ENCODE measurements at places on chromosomes 12 and 14.

DNA sequence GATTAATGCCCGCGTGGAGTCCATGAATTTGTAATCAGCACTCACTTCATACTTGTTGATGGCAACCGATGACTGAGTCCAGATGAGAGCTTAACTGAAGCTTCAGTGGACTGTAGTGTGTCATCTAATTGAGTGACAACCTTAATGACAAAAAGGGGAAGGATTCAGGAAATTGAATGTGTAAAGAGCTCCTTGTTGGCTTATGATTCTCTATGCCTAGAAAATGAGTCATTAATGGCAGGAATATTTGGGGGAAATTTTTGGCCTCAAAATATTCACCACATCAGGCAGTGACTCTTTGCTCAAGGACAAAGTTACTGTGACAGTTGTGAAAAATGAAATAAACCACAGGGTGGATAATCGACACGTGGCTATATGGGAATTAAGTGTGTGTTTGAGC, 55.3 kb upstream of the STON2 start:
- DNase-seq: no peak

GRCh38 chr12:92927436-92928281, 1.4 kb downstream of the EEA1 start:
- no peak for DNase-seq

DNA sequence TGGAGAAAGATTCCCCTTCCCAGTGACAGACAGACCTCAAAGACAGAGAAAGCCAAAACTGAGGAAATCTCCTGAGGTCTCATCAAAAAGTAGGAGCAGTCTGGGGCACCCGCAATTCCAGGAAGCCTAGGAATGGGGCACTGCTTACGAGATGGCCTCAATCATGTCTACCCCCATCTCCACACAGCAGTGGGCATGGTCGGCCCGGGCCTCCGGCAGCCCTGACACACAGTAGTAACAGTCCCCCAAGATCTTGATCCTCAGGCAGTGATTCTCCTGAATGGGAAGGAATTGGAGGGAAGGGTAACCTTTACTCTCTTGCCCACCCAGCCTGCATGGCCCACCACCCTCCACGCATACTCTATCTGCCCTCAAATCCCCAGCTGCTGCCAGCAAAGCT, 11.9 kb downstream of the ADCY6 start:
- no peak for DNase-seq

- no peak for DNase-seq
Observed at GRCh38 chr12:15505616-15506015, 183.3 kb downstream of the PTPRO start.

DNA sequence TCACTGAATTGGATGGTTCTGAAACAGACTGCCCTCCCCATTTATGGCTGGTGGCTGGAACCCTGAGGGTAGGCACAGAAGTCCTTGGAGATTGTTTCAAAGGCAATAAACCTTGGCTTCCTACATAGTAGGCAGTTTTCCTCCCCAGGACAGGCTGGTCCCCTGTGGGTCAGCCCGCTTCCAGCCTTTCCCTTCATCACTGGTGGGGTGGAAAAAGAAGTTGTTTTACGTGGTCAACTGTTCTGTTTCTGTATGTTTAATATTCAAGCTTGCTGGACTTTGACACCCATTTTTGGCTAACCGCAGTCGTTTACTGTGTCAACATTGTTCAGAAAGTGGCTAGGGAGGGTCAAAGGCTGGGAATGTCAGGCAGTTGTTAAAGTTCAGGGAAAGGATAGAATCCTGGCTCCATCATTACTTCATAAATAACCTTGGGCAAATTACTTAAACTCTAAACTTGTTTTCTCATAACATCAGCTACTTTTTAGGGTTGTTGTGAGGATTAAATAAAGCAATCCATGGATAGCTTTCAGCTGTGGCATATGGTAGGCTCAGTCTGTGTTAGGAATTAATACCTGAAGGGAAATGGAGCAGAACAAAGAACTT, 2.4 kb downstream of the KLHDC2 start:
- DNase-seq: no peak

GRCh38 chr12:1185460-1186182, 194.6 kb downstream of the ERC1 start:
- no peak for DNase-seq

GRCh38 chr12:78721906-78722305, 142.7 kb upstream of the SYT1 start:
- no peak for DNase-seq

DNA sequence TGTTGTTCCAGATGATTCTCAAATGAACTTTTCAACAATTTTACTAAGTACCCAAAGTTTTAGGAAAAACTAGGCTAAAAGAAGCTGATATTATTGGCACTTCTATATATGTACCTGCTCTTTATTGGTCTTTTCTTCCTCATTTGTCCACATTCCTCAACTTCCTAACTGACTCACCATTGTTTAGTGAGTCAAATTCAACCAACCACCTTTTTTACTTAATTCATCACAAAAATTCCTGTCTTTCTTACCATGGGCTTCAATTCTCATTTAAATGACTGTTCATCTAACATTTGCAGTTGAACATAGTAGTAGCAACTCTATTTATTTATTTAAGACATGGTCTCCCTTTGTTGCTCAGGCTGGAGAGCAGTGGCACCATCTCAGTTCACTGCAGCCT, 47.6 kb upstream of the SLC2A13 start:
- no peak for DNase-seq

GRCh38 chr14:81275305-81276072, 54.7 kb upstream of the GTF2A1 start:
- no peak for DNase-seq

GRCh38 chr14:90111895-90112534, 50.2 kb downstream of the KCNK13 start:
- DNase-seq: no peak

DNA sequence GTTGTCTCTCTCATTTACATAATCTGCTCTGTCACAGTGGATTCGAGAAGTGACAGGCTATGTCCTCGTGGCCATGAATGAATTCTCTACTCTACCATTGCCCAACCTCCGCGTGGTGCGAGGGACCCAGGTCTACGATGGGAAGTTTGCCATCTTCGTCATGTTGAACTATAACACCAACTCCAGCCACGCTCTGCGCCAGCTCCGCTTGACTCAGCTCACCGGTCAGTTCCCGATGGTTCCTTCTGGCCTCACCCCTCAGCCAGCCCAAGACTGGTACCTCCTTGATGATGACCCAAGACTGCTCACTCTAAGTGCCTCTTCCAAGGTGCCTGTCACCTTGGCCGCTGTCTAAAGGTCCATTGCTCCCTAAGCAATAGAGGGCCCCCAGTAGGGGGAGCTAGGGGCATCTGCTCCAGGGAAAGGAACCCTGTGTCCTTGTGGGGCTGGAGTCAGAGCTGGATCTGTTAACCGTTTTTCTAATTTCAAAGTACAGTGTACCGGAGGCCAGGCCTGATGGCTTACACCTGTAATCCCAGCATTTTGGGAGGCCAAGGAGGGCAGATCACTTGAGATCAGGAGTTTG, 5.1 kb downstream of the ERBB3 start:
- DNase-seq: no peak

GRCh38 chr12:104568935-104569334, 112.2 kb downstream of the CHST11 start:
- no peak for DNase-seq

DNA sequence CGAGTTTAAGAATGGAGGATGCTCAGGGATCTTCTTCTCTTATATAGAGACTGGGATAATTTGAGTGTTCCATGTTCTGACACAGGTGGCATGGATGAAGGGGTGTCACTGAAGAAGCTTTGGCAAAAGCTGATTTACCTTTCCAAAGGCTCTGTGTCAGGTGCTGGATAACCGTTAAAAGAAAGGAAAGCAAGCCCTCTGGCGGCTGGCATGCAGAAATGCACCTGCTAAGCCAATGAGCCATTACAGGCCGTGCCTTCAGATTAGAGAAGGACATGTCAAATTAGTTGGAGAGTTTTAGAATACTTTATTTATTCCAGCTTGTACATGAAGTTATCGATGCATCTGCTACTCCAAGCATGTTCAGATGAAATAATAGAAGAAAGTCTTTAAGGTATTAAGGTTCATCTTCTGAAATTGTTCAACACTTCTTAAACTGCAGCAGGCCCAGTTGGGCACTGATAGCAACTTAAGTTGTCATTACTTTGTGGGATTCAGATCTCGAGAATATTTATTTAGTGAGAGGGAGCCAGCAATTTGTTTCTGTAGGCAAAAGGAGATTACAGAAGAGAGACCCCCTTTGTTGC, 678.2 kb downstream of the NRXN3 start:
- DNase-seq: no peak

GRCh38 chr12:90311561-90311960, 602.9 kb upstream of the ATP2B1 start:
- no peak for DNase-seq

DNA sequence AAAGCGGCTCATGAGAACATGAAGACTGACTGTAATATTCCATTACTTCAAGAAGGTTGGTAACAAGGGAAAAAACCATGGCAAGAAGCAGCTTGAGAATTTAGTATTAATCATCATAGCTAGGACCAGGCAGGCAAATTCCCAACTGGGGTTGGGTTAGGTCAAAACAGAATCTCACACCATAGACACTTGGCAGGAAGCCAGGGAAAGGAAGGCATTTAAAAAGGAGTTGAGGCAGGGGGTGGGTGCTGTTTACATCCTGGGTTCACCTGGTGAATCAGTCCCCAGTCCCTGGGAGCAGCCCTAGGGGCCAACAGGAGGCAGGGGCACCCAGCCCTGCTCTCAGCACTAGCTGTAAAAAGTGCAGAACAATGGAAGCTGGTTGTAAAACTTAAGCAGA, 108.6 kb downstream of the EGLN3 start:
- DNase-seq: no peak

- peak; percentile 58 for DNase-seq
Observed at GRCh38 chr12:108561852-108562347, 496 bp upstream of the ISCU start.

DNA sequence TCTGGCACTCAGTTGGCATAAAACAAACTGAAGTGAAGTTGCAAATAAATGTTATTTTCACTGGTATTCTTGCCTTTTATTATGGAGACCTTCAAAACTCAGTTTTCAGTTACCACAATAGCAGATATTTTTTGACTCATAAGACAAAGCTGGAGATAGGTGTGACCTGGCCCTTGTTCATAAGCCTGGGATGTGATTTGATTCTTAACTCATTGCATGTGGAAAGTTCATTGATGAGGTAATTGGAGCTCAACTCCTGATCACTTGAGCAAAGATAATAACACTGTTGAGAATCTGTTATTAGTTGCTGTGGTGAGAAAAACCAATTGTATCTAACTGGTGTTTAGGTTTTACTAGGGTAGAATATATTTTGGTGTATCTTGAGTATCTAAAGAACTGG, 105.1 kb downstream of the AEBP2 start:
- DNase-seq: no peak

DNA sequence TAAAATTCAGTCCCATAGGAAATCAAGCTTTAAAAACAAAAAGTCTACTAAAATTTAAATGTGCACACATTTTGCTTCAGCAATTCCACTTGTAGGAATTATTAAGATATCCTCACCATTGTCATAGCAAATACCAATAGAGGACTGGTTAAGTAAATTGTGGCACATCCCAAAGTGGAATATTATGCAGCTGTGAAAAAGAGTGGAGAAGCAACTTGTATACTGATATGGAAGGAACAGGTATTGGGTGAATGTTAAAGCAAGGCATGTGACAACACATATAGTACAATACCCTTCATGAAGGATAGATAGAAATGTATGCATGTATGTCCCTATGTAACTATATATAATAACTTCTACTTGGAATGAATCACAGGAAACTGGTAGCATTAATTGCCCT, 11.9 kb downstream of the KRT8 start:
- DNase-seq: no peak

DNA sequence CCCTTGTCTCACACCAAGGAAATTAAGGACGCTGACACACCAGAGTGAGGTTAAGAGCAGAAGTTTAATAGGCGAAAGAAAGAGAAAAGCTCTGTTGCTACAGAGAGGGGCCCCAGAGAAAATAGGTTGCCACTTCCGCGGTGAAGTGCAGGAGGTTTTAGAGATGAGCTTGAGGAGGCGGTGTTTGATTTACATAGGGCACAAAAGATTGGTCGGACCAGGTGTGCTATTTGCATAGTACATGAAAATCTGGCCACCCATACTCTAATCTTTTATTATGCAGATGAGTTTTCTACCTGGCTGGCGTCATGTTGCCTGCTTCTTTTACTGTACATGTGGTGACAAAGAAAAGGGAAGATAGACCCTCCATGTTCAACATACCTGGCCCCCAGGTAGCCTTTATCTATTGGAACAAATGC, 23.3 kb upstream of the MYF6 start:
- no peak for DNase-seq

- DNase-seq: no peak
Observed at GRCh38 chr12:51295651-51296050, 25.4 kb upstream of the SMAGP start.

- DNase-seq: no peak
Observed at GRCh38 chr12:6086316-6086715, 38.2 kb downstream of the VWF start.

- DNase-seq: no peak
Observed at GRCh38 chr12:57842342-57843294, 3.9 kb downstream of the CTDSP2 start.

GRCh38 chr14:70716958-70717357, 75.2 kb downstream of the TTC9 start:
- no peak for DNase-seq

GRCh38 chr12:57134949-57135348, 6.7 kb downstream of the LRP1 start:
- DNase-seq: no peak

DNA sequence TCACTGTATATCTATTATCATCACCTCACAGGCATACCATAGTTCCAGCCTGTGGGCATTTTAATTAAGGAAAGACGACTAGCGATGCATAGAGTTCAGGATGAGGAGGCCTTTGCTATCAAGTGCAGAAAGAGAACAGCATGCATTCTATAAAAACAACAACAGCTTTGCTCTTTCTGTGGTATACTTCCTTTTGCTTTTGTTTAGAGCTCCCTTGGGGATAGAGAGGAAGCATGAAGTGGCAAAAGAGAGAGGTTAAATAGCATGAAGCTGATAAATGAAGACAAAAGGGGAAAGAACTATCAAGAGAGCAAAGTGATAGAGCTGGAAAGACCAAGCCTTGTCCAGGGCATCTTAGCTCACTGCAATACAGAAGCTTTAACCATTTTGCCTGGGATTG, 23.5 kb downstream of the IFNG-AS1 start:
- DNase-seq: no peak

- DNase-seq: no peak
Observed at GRCh38 chr12:109027767-109028166, 6.9 kb upstream of the SVOP start.

DNA sequence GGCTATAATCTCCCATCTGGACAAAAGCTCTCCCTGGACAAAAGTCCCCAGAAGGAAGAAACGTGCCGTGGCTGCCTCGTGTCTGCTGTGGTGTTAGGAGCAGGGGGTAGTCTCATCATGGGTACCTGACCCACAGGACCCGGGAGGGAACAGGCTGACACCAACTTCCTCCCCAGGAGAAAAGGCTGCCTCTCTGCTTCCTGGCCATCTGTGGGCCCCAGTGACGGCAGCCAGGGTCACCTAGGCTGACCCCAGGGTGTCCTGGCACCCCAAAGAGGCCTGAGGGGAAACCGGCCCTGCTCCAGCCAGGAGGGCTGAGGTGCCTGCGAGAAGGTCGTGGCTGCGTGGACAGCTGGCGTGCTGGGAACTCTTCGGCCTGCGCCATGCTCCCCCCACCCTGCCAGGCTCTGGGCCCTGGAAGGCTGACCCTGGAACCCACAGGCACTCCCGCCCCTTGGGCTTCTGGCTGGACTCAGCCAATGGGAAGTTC, 133.9 kb downstream of the RFLNA start:
- DNase-seq: no peak
